Psoas muscle (tissue), 8 donors: ENCODE measurements at places on chromosomes 2 and 18. TPM values are rescaled to one million over a fixed set of nuclear protein-coding genes. Genes with fewer than 3 reads are reported as not detected.

EFR3B gene
- 5.9 TPM for total RNA-seq

UCN gene
- total RNA-seq: not detected

HJURP gene
- not detected for total RNA-seq

CAPN10 gene
- total RNA-seq: 5.0 TPM

RAB17 gene
- total RNA-seq: 1.3 TPM

OTOF gene
- 0.46 TPM for total RNA-seq

PKDCC gene
- 69.1 TPM for total RNA-seq

MC2R gene
- total RNA-seq: 0.48 TPM

ZNF513 gene
- 5.8 TPM for total RNA-seq

RFX8 gene
- total RNA-seq: not detected

IL18R1 gene
- total RNA-seq: 0.80 TPM
